ENCODE measurements at places on chromosomes 1 and 21.

DNA sequence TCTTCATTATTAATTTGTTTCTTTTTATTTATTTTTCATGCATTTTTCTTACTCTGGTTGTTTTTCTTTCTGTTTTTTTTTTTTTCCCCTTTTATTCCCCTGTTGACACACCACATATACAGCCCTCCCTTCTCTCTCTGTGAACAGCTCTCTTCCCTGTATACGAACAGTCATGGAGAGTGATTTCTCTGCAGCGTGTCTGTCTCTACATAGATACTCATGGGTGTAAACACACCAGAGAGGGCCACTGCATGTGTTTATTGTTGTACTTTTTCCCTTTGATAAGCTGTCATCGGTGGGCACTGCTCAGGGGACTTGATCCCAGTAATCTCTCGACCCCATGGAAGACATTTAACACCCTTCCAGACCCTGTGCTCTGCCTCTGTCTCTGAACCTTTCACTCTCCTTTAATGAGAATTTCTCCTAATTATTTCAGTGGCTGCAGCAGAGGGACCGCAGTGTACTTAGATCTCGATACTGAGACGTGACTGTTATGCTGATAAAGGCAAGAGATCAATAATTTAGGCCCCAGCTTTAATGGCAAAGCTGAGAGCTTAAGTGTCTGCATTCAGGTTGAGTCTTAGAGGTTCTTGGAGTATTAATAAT lies 113.1 kb downstream of the PBX1 start:
- DNase-seq = no peak

DNA sequence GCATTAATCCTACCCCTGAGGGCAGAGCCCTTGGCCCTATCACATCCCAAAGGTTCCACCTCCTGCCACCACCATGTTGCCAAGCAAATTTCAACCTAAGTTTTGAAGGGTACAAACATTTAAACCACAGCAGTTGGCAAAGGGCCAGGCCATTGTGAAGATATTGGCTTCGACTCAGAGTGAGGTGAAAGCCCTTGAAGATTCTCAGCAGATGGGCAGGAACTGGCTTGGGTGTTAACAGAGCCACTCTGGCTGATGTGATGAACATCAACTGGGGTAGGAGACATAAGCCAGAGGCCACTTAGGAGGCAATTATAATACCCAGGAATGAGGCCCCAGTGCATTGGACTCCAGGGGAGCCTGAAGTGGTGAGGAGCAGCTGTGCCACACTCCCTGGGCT lies 207.7 kb upstream of the KAZN start:
- no peak for DNase-seq

DNA sequence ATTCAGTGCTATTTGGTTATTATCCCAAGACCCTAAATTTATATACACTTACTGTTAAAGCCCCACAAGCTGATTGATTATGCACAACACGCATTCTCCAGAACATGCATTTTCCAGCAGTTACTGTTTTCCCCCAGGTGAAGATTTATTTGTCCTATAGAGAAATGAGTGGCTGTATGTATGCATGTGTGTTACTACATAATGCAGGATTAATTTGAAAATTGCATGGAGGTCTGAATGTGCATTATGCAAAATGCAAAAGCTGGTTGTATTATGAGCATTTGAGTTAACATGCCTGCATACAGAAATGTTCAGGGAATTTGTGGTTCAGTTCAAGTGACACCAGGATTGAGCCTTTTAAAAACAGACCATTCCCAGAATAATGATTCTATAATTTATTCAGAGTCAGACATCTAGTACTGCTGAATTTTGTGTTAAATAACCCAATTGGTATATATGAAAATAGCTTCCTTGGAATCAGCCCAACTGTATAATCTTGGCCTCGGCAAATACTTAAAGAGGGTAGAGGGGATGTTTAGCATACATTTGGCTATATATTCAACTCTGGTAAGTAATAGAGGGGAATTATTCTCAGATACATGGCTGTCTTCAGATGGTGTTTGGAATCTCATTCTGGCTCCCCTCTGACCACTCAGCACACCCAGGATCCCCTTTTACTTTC lies 320.0 kb downstream of the HHAT start:
- no peak for DNase-seq

DNA sequence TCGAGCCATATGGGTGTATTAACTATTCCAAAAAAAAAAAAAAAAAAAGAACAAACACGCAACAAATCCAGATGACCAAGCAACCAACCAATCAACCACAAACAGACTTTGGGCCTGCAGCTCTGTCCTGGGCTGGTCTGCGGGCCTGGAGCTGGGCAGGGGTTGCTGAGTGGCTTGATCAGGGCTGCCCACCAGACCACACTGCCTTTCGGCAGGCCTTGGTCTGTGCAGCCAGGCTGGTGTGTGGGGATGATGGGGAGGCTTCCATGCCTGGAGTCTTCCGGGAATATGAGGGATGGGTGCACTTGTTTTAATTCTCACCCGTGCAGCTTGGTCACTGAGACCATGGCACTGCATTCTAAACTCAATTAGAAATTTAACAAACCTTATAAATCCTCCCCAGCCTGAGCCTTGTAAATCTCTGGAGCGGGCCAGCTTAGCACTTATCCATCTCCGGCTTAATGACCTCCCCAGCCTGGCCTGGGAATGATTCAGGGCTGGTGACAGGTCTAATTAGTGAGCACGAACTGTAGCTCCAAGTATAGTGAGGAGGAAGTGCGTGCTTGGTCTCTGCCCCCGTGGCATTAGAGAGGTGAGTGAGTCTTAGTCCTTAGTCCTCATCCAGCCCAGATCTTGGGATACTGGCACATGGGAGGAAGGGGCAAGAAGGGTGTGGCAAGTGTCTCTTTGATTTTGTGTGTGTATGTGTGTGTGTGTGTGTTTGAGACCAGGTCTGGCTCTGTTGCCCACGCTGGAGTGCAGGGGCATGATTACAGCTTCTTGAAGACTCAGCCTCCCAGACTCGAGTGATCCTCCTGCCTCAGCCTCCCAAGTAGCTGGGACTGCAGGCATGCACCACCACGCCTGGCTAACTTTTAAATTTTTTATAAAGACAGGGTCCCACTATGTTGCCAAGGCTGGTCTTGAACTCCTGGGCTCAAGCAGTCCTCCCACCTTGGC lies 74.6 kb upstream of the CSF3R start:
- no peak for DNase-seq

DNA sequence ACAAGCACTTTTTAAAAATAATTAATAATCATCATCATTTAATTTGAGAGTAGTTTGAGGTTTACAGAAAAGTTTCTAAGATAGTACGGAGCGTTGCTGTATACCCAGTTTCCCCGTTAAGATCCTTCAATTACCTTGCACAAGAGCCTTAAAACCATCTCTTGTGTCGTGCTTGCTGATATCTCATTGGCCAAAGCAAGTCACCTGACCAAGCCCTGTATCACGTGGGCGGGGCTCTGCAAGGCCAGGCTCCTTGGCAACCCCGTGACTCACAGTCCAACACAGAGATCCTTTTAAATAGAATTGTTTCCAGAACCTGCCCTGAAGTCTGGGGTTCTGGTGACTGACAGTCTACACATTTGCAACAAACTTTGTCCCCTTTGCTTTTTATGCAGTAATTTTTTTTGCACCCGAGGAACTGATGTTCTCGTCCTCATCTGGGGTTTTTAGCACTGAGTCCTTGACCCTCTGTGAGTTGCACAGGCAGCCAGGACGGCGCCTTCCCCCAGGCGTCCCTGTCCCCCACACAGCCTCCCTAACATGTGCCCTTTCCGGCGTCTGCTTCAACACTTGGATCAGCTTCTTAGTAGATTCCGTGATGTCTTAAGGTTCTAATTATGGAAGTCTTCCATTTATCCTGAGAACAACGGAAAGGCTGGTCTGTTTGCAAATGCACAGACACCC lies 183.3 kb upstream of the TMEM51 start:
- DNase-seq = no peak

GRCh38 chr1:28159680-28160079 lies 16.8 kb downstream of the PTAFR start:
- DNase-seq = no peak
